Suprapubic skin (tissue), 4 donors: ENCODE measurements at places on chromosomes 2 and 18.

GRCh38 chr18:76099931-76100457 lies 395.0 kb downstream of the ZNF516 start:
- DNase-seq: no peak

GRCh38 chr18:13217971-13218367 lies 591 bp upstream of the LDLRAD4 start:
- no peak for DNase-seq

DNA sequence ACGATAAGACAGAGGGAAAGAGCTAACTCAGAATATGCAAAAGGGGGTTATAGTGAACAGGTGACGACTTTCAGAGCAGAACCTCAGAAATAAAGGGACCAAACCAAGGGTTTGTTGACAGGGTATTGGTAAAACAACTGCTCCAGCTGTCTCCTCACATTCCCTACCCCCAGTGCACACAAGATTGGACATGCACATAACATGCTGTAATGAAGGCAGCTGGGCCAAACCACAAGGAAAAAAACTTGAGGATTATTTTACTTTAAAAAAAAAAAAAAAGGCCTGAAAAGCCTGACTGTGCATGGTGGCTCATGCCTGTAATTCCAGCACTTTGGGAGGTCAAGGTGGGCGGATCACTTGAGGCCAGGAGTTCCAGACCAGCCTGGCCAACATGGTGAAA lies 3.5 kb downstream of the RBM43 start:
- no peak for DNase-seq

- DNase-seq: no peak
These were observed at the start of gene TUBA3D for GRCh38 chr2:131475831-131476230. TUBA3D (plus strand) TSS chr2:131476119; CDS start chr2:131476200, 81 bp downstream.

- no peak for DNase-seq
These were observed 254.3 kb upstream of the TNP1 start for GRCh38 chr2:217114117-217114516.

GRCh38 chr2:240501531-240501991 lies 56.2 kb downstream of the ANKMY1 start:
- DNase-seq: peak; percentile 57

GRCh38 chr2:235419996-235420395 lies 73.8 kb upstream of the AGAP1 start:
- DNase-seq: no peak

DNA sequence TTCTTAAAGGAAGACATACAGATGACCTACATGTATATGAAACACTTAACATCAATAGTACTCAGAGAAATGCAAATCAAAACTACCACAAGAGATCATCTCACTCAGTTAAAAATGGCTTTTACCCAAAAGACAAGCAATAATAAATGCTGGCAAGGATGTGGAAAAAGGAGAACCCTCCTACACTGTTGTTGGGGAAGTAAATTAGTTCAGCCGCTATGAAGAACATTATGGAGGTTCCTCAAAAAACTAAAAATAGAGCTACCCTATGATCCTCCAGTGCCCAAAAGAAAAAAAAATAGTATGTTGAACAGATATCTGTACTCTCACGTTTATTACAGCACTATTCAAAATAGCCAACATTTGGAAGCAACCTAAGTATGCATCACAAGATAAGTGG lies 1579.4 kb upstream of the TMEFF2 start:
- DNase-seq: no peak

- DNase-seq: no peak
These were observed 52.5 kb downstream of the SATB2 start for GRCh38 chr2:199405241-199405640.

- DNase-seq: no peak
These were observed 470.1 kb downstream of the DLGAP1 start for GRCh38 chr18:3985020-3985419.

DNA sequence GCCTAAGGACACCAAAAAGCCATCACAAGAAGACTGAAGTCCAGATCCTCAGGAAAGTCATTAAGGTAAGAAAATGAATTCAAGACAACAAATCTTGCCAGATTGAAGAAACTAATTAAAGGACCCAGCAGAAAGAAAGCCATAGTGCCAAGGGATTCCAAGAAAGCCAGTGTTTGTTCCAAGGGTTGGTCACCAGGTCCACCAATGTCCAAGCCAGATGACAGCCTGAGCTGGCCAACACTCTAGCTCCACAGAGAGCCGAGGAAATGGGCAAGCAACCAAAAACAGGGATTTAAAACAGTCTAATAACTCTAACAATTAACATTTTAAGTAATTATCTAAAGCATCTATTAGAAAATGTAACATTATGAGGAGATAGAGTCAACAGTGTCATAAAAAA lies 49.2 kb downstream of the DNER start:
- DNase-seq: no peak

DNA sequence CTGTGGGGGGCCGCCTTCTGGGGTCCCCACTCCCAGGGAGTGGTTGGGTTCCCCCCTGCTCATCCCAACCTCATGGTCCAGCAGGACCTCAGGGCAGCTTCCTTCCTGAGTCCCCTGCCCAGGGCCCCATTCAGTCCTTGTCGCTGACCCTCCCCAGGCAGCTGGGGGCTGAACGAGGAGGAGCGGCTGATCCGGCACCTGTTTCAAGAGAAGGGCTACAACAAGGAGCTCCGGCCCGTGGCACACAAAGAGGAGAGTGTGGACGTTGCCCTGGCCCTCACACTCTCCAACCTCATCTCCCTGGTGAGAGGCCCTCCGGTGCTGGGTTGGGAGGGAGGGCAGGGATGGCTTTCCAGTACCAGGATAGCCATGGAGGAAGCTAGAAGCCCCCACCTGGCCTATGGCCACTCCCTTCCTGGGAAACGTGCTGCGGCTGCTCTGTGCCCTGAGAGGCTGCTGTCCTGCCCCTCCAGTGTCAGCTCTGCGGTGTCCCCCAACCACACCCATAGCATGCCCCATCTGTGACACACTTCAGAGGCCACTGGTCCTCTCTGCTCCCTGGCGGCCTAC lies 497 bp downstream of the CHRND start:
- DNase-seq: no peak

GRCh38 chr2:100842241-100842922 lies 22.4 kb downstream of the NPAS2 start:
- peak; percentile 26 for DNase-seq

- no peak for DNase-seq
These were observed 6.2 kb upstream of the ZNF236 start for GRCh38 chr18:76816127-76816526.

DNA sequence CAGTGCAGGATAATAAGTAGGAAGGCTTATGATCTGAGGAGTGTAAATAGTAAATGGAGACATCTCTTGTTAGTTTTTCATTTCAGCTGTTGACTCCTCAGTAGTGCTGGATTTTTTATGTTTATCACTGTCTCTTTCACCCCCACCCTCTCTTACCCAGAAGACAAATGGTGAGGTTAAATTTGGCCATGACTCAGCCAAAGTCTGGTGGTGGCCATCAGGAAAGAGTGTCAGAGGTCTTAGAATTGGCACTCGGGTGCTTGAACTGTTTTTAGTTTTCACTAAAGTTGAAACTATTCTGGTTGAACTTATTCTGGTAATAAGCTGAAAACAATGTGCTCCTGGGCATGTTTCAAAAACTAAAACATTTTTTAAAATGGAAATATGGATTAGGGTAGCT lies 123.3 kb downstream of the FHOD3 start:
- no peak for DNase-seq

GRCh38 chr18:8241731-8242130 lies 367.5 kb upstream of the RAB12 start:
- DNase-seq: no peak

DNA sequence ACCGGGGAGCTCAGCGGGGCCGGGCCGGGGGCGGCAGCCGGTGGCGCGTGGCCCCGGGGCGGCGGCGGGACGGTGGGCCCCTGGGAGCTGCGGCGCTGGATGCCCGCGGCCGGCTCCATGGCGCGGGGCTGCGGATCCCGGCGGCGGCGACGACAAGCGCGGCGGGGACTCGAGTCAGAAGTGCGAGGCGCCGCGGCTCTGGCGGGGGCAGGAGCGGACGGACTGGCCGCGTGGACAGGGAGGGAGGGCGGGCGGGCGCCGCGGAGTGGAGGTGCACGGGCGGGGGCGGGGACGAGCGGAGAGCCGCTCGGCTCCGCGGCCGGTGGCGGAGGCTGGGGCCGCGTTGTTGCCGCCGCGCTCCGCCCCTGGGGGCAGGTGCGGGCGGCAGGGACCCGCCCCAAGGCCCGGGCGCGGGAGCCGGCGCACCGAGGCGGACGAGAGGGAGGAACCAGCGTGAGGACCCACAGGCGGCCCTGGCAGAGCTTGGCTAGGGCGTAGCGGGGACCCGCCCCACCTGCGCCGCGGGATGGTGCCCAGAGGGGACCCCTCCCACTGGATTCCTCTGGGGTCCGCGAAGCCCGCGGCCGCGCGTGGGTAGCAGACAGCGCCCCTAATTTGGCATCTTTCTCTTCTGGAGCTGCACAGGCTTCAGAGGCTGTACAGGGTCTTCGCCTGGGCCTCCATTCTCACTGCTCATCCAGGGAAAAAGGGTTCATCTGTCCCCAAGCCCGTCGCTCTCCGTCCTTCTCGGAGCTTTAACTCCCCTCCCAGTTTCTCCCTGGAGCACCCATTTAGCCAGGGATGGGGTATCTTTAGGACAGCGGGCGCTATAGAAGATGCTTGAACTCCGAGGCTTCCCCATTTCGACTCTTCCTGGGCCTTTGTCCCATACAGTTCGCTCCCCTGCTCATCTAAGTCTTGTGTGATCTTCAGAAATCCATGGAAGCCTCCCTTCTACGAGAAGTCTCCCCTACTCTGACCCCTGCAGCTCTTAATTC lies at the start of gene TMEM163:
Gene TMEM163, minus strand, starts transcription at position 184 of the 998 bp plus-strand sequence.
- no peak for DNase-seq

GRCh38 chr18:34120294-34120693 lies 104.4 kb downstream of the NOL4 start:
- DNase-seq: no peak

DNA sequence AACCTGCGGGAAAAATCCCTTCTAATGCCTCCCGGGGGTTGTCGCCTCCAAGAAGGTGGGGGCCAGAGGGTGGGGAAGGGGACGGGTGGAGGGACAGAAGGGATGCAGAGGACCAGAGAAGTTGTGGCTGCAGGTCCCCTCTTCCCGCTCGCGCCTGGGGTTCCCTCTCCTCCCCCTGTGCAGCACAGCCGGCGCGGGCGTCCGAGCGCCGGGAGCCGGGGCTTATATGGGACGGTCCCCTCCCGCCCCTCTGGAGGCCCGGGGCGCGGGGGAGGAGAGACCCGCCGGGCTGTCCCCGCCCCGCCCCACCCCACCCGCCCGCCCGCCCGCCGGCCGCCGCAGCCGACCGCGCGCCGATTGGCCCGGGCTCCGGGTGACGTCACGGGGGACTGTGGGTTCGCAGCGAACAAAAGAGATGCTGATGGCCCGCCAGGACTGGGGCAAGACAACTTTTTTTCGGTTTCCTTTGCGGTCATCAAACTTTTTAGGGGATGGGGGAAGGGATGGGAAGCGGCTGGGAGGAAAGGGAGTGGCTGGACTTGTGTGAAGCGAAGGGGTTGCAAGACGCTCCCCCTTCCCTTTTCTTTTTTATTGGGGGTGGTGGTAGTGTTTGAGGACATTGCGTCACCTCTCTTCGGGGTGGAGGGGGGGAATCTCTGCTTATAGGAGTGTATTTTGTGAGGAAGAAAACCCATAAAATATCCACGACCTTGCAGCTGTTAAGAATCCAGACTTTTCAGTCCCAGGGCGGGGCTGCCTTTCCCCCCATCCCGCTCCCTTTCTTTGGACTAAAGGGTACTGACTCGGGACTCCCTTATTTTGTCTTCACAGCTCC lies at the start of gene FN1:
Gene FN1, minus strand, starts transcription at position 199 of the 835 bp plus-strand sequence. CDS start 266 bp downstream, outside the sequence.
- peak; percentile 94 for DNase-seq

DNA sequence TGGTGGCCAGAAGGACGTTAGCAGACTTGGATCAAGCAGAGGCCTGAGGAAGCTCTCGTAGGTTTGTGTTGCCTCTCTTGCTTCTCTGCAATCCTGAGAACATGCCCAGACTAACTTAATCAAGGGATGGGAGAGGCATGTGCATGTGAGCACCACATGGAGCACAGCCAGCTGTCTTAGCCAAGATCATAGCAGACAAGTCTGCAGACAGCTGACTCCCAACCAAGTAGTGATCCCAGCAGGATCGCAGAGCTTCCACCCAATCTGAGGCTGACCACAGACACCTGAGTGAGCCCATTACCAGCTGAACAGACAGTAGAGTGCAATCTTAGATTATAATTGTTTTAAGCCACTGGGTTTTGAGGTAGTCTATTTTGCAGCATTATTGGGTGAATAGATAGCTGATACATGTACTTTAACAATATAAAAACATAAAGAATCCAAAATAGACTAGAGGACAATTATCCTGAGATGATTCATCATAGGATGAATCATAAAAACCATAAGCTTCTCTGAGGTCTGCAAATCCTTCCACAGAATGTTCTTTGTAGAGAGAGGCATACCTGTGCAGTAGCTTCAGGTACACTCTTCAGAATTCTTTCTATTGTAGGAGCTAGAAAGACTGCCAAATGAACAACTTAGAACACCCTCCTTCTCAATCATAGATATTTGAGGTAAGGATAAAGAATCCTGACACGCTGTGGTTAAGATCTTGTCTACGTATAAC lies 25.2 kb upstream of the FAM110C start:
- no peak for DNase-seq

DNA sequence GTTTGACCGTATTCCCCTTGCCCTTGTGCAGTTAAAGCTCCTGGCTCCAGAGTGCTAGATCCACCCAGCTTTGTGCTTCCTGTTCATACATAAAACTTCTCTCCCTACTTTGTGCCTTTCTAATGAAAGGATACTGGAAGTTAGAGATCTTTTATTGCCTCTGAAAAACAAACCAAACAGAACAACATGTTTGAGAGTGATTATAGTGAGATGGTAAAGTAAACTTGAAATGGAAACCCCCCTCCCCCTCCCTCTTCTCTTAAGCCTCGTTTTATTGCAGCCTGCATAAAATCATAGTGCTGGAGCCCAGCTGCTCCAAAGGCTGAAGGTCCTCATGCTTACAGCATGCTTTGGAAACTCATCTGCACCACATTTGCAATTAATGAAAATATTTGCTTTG lies 125.1 kb downstream of the TANC1 start:
- no peak for DNase-seq

GRCh38 chr2:216420367-216421101 lies 8.2 kb downstream of the SMARCAL1 start:
- DNase-seq: no peak

- DNase-seq: no peak
These were observed 100.5 kb upstream of the MGAT5 start for GRCh38 chr2:134153294-134153880.

DNA sequence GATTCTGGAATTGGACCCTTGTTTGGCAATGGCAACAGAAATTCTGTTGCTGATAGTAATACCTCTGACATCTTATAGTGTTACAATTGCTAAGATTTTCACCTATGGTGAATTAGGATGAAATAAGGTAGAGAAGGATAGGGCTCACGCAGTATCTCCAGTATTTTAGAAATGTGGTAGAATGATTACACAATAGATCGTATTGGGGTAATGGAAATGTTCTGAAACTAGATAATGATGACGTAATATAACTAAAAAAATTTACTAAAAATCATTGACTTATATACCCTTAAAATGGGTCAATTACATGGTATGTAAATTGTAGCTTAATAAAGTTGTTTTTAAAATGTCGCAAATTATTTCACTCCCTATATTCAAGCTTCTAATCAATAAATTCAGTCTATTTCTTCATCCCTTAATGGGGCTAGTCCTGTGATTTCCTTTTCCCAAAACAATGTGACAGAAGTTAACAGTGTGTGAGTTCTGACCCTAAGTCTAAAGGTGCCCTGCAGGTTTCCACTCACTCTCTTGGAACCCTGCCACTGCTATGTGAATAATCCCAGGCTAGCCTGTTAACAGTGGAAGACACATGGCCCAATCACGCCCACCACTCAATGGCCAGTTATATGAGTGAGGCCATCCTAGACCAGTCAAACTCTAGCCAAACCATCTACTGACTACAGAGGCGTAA lies 31.2 kb downstream of the USP37 start:
- DNase-seq: no peak
